Urothelium cell line (cell line): ENCODE measurements at places on chromosomes 12 and 14.
A peak's percentile ranks its signal among the peaks of the same experiment; 100 is the strongest.

GRCh38 chr12:106978035-106978800, 8.7 kb downstream of the MTERF2 start:
- DNase-seq, result no peak

GRCh38 chr12:117970334-117970733, 1.5 kb upstream of the KSR2 start:
- DNase-seq, result no peak

GRCh38 chr12:119176267-119177055, 2.3 kb upstream of the HSPB8 start:
- peak; percentile 84 for DNase-seq

GRCh38 chr14:102779084-102779462, 1.8 kb downstream of the TRAF3 start:
- DNase-seq, result no peak

GRCh38 chr12:32970465-32971110, 74.0 kb upstream of the PKP2 start:
- no peak for DNase-seq

DNA sequence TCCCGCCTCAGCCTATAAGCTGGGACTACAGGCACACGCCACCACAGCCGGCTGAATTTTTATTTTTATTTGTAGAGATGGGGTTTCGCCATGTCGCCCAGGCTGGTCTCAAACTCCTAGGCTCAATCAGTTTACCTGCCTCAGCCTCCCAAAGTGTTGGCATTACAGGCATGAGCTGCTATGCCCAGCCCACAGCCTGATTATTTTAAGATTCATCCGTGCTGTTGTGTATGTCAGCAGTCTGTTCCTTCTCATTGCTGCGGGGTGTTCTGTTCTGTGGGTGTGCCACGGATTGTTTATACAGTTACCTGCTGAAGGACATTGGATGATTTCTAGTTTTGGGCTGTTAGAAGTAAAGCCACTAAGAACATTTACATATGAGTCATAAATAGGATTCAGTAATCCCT, 9.6 kb upstream of the EP400 start:
- no peak for DNase-seq

- no peak for DNase-seq
Observed at GRCh38 chr14:22923746-22924145, 4.8 kb upstream of the RBM23 start.

DNA sequence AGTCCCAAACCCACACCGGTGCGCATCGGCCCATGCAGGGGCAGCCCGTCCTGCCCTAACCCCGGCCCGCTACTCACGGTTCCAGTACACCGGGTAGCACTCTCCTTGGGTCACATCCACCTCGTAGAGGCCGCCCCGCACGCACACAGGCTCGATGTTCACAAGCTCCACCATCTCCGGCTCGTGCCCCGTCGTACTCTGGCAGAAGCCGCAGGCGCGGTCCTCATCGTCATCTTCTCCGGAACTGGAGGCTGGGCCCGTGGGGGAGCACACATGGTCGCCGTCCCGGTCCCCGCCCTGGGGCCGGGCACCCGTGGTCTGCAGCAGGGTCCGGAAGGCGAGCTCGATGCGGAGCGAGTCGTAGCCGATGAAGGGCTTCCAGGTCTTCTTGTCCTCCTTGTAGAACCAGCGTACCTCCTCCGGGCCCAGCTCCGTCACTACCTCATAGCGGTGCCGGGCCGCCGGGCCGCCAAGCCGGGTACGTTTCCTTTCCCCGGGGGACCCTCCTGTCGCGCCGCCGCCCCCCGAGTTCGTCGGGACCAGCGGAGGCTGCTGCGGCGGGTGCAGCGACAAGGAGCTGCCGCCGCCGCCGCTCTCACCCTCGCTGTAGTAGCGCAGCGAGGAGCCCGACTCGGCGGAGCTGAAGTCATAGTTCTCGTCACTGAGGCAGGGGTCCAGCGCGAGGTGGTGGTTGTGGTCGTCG, 788 bp downstream of the DDHD1 start:
- peak; percentile 67 for DNase-seq

- no peak for DNase-seq
Observed at GRCh38 chr12:38586789-38587188, 270.2 kb downstream of the ALG10B start.

- DNase-seq, result no peak
Observed at GRCh38 chr12:21428241-21428640, 9.2 kb upstream of the PYROXD1 start.

DNA sequence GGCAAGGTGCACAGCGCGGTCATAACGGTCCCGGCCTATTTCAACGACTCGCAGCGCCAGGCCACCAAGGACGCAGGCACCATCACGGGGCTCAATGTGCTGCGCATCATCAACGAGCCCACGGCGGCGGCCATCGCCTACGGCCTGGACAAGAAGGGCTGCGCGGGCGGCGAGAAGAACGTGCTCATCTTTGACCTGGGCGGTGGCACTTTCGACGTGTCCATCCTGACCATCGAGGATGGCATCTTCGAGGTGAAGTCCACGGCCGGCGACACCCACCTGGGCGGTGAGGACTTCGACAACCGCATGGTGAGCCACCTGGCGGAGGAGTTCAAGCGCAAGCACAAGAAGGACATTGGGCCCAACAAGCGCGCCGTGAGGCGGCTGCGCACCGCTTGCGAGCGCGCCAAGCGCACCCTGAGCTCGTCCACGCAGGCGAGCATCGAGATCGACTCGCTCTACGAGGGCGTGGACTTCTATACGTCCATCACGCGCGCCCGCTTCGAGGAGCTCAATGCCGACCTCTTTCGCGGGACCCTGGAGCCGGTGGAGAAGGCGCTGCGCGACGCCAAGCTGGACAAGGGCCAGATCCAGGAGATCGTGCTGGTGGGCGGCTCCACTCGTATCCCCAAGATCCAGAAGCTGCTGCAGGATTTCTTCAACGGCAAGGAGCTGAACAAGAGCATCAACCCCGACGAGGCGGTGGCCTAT, 875 bp downstream of the HSPA2 start:
- DNase-seq, result no peak

DNA sequence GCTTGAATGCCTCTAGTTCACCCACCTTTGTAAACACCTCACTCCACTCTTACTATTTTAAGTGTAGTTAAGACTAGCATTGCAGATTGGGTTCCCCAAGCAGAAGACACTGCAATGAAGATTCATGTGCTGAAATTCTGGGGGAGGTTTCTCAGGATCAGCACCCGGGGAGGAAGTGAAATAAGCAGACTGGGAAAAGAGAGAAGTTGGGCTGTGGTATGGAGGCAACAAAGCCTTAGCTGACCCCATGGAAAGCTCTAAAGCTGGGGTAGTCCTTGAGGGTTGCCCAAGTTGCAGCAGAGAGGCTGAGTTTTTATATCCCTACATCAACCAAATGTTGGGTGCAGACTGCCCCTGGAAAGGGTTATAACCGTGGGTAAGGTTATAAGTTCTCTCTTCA, 23.9 kb upstream of the IGF1 start:
- DNase-seq, result no peak

- DNase-seq, result no peak
Observed at GRCh38 chr12:124302241-124302806, 7.4 kb downstream of the RFLNA start.

- DNase-seq, result no peak
Observed at GRCh38 chr12:68403296-68403695, 71.1 kb upstream of the MDM1 start.

DNA sequence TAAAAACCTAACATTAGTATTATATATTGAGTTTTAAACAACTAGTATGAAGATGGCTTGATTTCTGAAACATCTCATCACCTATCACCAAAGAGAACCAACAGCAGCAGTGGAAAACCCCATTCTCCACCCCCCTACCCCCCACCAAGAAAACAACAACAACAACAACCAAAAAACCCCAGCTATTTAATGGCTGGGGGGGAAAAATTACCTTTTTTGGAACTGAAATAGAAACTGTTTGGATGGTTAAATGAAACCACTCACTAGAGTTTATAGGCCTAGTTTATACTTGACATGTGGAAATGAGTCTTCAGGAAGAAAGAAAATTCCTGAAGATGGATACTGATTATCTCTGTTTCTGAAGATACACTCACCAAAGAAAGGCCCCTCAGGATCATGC, 30.3 kb downstream of the PPP2R5E start:
- DNase-seq, result no peak

GRCh38 chr14:83847102-83847501, 1682.8 kb upstream of the FLRT2 start:
- DNase-seq, result no peak

GRCh38 chr12:94149781-94150239, 1.4 kb downstream of the PLXNC1 start:
- DNase-seq, result no peak

DNA sequence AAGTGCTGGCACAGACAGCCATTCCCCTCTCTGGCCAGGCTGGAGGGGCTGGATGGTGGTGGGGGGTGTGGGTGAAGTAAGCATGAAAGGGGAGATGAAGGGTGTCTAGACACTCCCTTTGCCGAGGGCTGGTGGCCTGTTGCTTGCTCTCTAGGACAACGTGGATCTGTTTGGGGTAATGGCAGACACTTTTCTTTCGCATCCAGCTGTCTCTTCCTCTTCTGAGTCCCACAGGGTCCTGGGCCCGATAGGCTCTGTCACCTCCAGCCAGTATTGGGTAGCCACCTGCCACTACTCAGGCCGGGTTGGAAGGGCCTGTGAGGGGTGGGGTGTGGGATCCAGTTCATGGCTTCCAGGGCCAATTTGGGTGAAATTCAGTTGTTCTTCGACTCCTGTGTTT, 218.1 kb downstream of the CACNA1C start:
- no peak for DNase-seq

- DNase-seq, result no peak
Observed at GRCh38 chr14:20988717-20989470, 886 bp upstream of the METTL17 start.

- DNase-seq, result no peak
Observed at GRCh38 chr14:101176535-101177205, 273.1 kb upstream of the RTL1 start.

- DNase-seq, result no peak
Observed at GRCh38 chr12:122051231-122051876, 27.2 kb upstream of the MLXIP start.

DNA sequence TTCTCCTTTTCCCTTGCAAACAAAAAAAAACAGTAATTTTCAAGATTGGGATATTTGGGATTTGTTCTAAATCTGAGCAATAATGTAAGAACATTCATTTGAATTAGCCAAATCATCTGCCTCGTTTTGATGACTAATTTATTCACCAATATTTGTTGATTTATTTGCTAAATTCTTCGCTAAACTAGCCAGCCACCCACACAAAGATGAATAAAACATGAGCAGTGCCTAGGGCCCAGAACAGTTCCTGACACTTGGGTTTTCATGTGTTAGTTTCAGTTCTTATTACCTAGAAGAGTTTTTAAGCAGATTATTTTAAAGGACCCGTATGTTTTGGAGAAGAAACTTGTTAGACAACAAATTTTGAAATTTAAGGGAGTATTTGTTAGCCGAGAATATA, 1.4 kb downstream of the ETNK1 start:
- no peak for DNase-seq

DNA sequence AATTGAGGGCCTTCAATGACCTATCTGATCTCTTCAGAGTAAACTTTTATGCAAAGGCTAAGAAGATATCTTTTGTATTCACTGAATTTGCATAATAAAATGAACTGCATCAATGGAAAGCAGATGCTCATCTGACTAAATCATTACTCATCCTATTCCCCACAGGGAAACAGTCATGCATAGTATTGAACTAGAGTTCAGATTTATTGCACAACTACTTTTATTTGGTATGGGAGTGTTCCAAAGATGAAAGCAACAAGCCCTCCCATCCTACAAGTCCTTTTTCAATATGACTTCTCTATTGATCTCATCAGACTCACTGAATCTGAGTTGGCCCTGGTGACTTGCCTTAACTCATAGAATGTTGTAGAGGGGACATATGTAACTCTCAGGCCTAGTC, 159.8 kb downstream of the KITLG start:
- DNase-seq, result no peak

DNA sequence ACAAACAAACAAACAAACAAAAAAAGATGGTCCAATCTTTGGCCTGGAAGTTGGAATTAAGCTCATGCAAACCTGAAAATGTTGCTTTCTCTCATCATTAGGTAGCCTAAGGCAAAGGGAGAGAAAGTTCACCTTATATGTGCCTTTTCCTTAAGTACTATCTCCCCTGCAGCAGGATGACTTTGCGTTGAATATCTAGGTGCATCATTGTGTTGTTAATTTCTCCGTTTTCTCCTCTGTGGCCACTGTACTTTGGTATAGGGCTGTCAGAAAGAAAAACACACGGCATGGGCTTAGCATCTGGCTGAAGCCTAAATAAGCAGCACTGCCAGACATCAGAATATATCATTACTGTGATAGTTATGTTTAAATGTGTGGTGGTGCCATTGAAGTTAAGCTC, 345.5 kb downstream of the BCAT1 start:
- DNase-seq, result no peak

DNA sequence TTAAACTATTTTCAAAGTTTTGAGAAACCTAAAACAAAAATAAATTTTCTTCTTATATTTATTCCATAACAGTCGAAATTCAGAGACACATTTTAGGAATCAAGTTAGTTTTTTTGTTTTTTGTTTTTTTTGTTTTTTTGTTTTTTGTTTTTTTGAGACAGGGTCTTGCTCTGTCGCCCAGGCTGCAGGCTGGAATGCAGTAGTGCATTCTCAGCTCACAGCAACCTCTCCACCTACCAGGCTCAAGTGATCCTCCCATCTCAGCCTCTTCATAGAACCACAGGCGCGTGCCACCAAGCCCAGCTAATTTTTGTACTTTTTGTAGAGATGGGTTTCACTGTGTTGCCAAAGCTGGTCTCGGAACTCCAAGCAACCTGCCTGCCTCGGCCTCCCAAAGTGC, 18.5 kb upstream of the DNAAF2 start:
- DNase-seq, result no peak

GRCh38 chr14:98592611-98593170, 679.3 kb downstream of the BCL11B start:
- DNase-seq, result no peak

DNA sequence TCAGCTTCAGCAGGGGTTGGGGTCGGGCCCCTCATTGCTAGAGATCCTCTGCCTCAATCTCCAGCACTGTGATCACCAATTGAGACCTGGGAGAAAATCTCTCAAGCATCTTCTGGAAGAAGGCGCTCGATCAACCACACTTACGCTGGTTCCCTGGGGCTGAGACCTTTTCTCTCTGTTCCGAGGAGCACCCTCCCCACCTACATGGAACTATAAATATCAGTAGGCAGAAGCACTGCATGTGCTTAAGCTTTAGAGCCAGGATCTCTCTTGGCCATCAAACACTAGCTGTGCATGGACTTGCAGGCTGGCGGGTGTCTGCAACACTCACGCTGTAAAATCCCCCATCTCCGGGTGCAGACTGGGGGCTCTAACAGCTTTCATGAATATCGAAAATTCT, 38.2 kb upstream of the KCNA1 start:
- no peak for DNase-seq

GRCh38 chr14:64502887-64503433, 678 bp downstream of the ZBTB25 start:
- peak; percentile 25 for DNase-seq

GRCh38 chr12:95083938-95084337, 10.5 kb upstream of the NR2C1 start:
- no peak for DNase-seq
